Iris pigment epithelial cell (primary cell): ENCODE measurements at places on chromosomes 12 and 14.
A peak's percentile ranks its signal among the peaks of the same experiment; 100 is the strongest.

- no peak for DNase-seq
These were observed 339.5 kb downstream of the DPF3 start for GRCh38 chr14:72554401-72554800.

GRCh38 chr12:132715874-132716273 is 5.2 kb downstream of the PGAM5 start:
- no peak for DNase-seq

GRCh38 chr14:30450631-30451545 is 108.1 kb upstream of the G2E3 start:
- DNase-seq: peak; percentile 42

DNA sequence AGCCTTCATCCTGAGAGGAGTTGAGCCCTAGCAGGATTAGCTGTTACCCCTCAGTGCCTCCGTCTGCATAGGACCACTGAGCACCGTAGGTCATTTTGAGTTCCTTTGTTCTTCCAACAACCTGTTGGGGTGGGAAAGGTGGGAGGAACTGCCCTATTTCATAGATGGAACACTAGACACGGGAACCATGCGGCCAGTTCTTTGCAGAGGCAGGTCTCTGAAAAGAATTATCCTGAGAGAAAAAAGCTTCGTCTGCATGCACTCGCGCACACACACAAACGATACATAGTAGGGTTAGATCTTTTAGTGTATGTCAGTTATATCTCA is 28.5 kb downstream of the TRAFD1 start:
- DNase-seq: no peak

DNA sequence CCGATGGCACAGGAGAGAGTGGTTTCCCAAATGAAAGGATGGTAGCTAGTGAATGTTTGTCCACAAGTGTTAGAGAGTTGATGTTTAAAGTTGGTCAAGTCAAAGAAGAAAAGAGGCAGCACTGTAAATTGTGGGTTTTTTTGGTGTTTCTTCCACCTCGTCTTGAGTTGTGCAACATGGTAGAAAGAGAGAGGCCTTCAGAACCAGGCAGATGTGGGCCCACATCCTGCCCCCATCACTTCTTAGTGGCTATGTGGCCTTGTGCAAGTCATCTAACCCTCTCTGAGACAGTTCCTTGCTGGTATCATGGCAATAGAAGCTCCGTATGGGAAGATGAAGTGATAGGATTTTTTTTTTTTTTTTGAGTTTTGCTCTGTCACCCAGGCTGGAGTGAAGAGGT is 60.8 kb downstream of the NDUFA12 start:
- no peak for DNase-seq

DNA sequence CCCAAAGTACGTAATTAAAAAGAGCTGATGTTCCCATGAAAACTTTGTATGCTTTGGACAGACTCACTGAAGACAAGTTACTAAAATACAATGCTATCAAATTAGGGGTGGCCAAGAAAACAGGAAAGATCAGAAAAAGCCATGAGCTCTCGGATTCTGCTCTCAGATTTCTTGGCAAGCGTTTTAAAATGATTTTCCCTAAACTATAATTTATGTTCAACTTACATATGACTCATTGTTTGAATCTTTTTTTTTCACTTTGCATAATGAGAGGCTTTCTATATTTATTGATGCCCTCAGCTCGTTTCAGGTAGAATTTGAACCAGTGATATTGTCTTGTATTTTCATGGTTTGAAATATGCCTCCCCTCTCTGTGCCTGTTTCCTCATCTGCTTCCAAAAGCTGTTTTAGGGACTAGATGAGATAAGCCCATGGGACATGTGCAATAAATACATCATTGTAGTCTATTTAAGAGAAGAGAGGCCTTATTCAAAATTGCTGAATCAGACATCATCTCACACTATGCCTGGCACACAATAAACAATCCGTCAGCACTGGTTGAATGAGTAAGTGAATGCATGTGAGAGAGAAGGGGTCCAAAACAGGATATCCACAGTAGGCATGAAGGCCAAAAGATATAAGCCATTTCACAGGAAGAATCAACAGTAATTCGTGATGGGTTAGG is 4.7 kb upstream of the IPO8 start:
- no peak for DNase-seq

- peak; percentile 88 for DNase-seq
These were observed 66.7 kb downstream of the PDE3A start for GRCh38 chr12:20434996-20435395.

DNA sequence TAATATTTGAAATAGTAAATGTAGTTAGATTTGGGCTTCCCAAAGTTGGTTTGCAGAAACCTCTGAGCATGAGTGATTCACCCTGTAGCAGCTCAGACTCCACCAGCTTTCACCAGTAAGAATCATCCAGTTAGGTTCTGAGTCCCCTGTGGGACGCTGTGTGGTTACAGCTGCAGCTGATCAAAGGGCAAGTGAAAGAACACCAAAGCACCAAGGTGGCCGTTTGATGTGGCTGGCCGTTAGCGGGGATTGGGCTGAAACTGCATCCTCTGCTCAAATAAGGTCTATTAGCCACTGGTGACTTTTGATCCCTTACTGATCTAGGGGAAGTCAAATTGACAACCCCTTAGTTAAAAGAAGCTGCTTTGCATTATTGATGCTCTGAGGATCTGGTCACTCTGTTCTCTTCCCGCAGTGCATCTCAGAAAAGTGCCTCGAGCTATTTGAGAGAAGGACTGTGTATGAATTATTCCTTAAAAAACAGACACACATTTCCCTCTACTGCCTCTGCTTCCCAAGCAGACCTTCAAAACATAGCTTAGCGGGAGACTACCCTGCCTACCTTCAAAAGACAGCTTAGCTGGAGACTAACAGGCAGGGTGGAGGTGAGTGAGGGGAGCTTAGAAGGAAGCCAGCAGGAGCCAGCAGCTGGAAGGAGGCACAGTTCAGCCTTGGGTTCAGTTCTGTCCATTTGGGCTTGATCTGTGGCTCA is 3.7 kb downstream of the ABHD12B start:
- peak; percentile 29 for DNase-seq

- peak; percentile 80 for DNase-seq
These were observed 152.2 kb upstream of the SLC38A2 start for GRCh38 chr12:46524778-46525177.

GRCh38 chr14:78586681-78587080 is 416.5 kb downstream of the NRXN3 start:
- no peak for DNase-seq

GRCh38 chr12:24083838-24084237 is 134.4 kb upstream of the SOX5 start:
- DNase-seq: no peak

GRCh38 chr12:54413284-54414190 is 5.5 kb downstream of the ITGA5 start:
- peak; percentile 64 for DNase-seq

- peak; percentile 99 for DNase-seq
These were observed 43.9 kb downstream of the HMGA2 start for GRCh38 chr12:65868133-65868705.

GRCh38 chr12:47686645-47687240 is 19.1 kb downstream of the RPAP3 start:
- peak; percentile 59 for DNase-seq

GRCh38 chr14:96741151-96741977 is 55.8 kb upstream of the VRK1 start:
- peak; percentile 34 for DNase-seq

GRCh38 chr12:110656071-110656655 is 32.8 kb downstream of the HVCN1 start:
- no peak for DNase-seq

DNA sequence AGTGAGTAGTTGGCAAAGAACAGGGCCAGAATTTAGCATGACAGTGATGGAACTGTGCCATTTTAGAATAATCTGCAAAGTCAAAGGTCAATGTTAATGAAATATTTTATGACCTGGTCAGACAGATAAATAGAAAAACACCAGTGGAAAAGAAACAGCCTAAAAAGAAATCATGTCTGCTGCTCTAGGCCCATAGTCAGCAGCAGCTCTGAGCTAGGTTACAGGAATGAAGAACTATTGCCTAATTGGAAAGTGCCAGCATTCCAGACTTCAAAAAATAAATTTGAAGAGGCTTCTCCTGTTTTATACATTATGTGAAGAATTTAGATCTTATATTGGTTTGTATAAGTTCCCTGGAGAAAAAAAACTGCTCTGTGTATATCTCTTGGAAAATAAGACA is 9.8 kb downstream of the NPC2 start:
- DNase-seq: peak; percentile 55

GRCh38 chr12:48157889-48158370 is 615 bp upstream of the ASB8 start:
- DNase-seq: no peak

GRCh38 chr14:62123961-62124360 is 361.7 kb downstream of the SNAPC1 start:
- DNase-seq: no peak

DNA sequence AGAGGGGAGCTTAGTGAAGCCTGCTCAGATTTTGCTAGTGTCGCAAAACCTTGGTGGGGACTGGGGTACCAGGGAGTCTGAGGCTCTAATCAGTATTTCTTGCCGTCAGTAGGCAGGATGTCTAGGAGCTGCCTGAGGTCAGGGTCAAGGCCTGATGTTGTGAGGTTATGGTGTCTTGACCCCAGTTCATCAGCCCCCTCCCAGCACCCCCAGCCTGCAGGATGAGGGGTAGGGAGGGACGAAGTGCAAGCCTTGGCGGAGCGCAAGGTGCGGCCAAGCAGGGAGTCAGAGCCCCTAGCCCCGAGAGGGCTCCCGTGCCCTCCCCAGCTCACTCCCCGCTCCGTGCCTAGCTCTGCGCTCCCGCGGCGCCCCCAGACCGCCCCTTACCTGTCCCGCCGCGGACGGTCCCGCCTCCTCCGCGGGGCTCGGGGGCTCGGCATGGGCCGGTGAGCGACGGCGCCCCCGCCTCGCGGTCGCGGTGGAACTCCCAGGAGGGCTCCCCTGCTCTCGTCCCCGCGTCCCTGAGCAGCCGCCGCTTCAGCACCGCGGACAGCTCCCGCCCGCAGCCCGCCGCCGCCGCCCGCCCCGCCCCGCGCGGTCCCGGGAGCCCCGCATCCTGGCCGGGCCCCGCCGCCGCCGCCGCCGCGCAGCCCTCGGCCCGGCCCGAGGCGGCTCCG is 347 bp downstream of the SYNDIG1L start:
- peak; percentile 8 for DNase-seq

GRCh38 chr12:123089140-123089539 is 61.8 kb downstream of the PITPNM2 start:
- DNase-seq: no peak

- DNase-seq: no peak
These were observed 102.6 kb upstream of the HMGA2 start for GRCh38 chr12:65721541-65722190.

DNA sequence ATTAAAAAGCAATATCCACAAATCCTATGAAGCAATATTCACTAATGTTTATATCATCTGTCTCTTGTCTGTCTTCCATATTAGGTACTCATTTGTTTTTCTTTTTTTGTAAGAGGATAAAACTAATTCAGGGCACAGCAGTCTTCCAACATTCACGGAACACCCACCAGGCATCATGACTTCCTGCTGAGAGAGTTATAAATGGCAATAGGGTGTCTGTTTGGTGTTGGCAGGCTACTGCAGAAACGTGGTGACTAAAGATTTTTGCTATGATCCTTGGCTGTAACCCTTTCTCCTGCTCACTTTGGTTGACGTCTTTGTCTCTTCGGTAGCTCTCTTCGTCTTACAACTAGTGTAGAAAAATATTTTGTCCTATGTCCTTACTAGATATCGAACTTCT is 860.6 kb upstream of the MGAT4C start:
- DNase-seq: no peak

GRCh38 chr12:108033090-108033489 is 96.0 kb upstream of the WSCD2 start:
- no peak for DNase-seq
